AG09309 (cell line): ENCODE measurements at places on chromosomes 4 and X.
A peak's percentile ranks its signal among the peaks of the same experiment; 100 is the strongest.

DNA sequence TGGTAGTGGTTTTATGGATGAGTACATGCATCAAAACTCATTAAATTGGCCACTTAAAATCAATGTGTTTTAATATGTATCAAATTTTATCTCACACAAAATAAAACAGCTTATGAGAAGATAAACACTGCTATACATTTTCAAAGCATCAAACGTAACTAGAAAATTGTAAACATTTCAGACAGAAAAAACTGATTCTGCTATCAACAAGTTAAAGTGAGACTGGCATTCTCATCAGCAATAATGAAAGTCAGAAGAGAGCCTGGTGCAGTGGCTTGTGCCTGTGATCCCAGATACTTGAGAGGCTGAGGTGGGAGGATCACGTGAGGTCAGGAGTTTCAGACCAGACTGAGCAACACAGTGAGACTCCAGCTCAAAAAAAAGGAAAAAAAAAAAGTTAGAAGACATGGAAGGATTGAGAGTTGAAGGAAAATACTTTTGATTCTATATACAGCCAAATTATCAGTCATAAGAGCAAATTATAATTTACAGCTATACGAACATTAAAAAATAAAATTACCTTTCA, 2.9 kb downstream of the TBCK start:
- no peak for DNase-seq

GRCh38 chr4:116073051-116073450, 959.6 kb upstream of the NDST4 start:
- no peak for DNase-seq

DNA sequence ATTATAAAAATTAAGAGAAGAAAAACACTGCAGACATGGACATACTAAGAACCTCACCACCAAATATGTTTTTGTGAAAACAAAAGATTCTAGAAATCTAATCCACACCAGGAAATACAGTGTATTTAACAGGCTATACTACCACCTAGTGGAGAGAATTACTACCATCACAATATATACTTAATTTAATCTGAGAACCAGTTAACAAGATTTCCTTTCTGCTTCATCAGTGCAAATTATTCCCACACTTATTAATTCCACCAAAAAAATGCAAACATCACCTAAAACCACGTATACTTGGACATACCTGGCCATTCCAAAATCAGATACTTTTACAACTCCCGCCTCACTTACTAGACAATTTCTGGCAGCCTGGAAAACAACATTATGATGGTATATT, 7.0 kb upstream of the TXK start:
- DNase-seq: peak; percentile 18

DNA sequence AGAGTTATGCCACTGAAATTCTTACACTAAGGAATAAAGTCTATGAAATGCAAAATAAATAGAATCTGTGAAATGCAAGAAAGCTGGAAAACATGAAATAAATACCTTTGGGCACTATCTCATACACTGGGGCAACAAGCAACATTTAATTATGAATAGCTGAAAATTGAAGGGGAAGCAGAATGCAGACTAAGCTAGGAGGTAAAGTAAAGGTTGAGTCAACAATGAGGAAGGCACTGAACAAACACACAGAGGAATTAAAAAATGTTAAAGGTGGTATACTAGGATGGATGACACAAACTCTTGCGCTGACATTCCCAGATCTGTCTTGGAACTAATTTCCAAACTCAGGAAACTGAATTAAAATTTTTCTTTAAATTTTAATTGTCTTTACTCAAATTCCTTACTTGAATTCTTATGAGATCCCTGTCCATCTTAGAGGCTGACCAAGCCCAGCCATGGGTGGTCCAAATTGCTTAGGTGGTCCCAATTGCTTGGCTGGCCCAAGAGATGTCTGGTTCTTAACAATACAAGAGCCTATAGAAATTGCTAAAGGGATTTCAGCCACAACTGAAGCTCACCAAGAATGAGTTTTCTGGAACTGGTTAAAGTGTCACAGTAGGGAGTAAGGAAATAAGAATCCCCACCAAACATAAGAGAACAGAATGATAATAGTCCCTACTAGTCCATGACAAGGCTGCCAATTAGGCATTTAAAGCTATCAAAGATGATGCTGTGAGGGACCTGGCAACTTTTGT, 41.3 kb upstream of the ZCCHC13 start:
- DNase-seq: no peak

DNA sequence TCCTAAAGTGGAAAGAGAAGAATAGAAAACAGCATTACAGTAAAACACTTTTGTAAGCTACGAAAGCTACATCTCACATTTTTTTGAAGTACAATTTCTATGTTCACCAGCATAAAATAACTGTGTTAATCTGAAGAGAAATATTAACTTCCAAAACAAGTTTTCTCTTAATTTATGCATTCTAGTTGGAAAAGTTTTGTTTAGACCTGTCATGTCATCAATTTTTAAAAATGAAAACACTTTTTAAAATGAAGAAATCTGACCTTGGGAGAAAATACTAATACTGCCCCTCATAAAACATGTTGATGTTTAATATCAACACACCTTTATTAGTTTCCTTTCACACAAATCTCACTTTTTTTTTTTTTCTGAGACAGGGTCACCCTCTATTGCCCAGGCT, 45.2 kb downstream of the CCDC158 start:
- DNase-seq: no peak

DNA sequence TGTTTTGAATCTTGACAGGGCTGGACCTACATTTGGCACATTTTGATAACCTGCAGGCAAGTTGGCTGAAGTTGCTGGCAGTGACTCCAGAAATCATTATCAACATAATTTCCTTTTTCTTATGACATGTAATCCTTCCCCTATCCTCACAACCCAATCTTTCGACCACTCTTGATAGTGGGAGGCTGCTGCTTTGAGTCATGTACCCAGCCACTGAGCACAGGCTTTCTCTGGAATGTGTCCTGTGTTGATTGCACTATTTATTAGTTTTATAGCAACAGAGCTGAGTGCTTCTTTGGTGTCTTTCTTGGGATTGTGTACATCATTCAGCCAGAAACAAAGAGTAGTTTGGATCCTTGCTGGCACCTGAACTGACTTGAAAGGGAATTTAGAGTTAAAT, 183.1 kb upstream of the LEF1 start:
- no peak for DNase-seq

- DNase-seq: no peak
Observed at GRCh38 chr4:123356921-123357320, 39.7 kb upstream of the SPRY1 start.

DNA sequence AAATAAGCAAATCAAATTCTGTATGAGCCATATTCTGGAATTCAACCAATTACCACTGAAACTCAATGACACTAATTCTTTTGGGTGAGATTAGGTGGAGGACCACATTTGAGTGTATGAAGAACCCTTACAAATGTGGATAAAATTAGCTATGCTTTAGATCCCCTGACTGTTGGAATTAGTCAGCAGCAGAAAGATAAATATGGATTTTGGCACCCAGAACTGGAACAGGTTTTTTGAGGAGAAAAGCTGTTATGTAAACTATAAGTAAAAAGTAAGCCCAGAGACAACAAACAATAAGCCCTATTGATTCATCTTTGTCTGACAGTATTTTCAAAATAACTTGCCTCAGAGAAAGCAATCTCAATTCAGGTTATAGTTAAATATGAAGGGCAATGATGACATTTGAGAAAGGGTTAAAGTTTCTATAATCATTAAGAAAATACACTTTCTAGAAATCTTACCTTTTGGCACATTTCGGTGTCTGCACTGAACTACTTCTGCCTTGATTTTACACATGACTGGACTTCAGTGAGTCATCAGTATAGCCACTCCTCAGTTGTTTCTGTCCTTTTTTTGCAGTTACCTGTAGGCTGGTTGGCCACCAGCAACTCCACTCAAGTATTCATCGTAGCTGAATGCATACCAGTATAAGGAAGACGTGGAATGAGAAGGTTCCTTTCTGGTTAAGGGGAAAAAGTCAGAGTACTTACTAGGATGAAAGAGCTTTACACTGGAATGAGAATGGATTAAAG, 80.0 kb downstream of the KCTD8 start:
- no peak for DNase-seq

DNA sequence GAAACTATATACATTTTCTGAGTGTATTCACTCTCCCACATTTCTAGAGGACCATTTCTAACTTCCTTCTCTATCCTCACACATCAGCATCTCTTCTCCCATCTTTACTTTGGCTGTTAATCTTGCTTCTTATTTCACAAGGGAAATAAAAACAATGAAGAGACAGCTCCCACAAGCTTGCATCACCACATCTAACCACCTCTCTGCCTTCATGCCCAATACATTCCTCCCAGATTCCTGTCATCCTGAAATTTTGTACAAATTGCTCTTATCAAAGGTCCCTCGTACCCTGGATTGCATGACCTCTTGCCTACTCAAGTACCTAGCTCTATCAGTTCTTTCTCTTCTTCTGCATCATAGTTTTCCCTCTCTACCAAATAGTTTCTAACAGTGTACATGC, 215.2 kb downstream of the ANTXR2 start:
- DNase-seq: no peak

- no peak for DNase-seq
Observed at GRCh38 chr4:74618659-74619058, 173.7 kb downstream of the AREG start.
